Right hindlimb (tissue), 1 donor: ENCODE measurements at places on chromosomes 1 and 21.

GRCh38 chr1:59730302-59730701, 84.4 kb upstream of the HOOK1 start:
- DNase-seq: no peak

GRCh38 chr1:12621346-12622335, 3.6 kb upstream of the DHRS3 start:
- DNase-seq: peak; percentile 79

- peak; percentile 68 for DNase-seq
These were observed 12.4 kb downstream of the FMOD start for GRCh38 chr1:203338335-203339036.

DNA sequence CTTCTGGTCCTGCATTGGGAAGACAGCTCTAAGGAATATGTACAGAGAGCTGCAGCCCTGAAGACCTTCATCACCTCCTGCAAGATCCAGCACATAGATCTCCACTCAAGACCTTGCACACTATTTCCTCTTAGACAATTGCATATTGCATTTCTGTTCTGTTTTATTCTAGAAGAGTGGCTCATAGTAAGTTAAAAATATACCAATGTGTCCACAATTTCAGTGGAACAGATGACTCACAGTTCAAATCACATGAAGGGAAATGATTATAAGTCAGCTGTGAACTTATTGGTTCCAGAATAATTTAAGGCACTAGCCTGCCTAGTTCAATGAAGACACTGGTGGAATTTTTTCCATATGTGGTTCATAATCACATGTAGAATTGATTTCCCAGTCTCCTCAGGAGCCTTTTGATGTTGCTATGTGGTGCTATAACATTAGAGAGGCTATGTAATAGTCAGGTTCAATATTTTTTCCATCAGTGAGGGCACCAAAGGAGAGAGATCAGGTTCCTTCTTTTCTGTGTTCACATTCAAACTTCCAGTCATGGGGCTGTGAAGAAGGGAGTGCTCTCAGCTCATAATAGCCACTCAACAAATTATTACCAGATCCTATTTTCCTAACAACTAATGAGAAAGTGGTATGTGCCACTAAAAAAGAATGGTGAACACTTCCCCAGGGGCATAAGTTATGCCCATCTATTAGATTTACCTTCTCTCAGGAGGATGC, 9.8 kb upstream of the AK5 start:
- DNase-seq: no peak

GRCh38 chr1:108047085-108047484, 82.1 kb upstream of the VAV3 start:
- no peak for DNase-seq

DNA sequence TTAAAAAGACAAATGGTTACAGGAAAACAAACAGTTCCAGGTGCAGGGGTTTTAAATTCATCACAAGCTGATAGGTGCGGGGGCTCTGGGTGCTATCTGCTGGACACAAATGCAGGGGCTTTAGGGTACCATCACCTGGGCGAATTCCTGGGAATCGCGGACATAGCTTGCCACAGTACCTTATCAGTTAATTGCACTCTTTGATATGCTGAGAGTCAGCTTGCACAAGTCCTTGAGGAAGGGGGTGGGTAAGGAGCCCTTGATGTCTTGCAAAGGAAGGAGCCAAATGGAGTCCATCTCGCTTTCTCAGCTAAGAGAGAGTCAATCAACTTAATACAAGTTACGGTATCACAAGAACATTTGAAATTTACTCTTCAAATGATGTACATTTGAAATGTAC, 25.4 kb upstream of the TMEM54 start:
- no peak for DNase-seq

GRCh38 chr1:167573035-167573434, 19.5 kb upstream of the CREG1 start:
- DNase-seq: no peak

GRCh38 chr1:117735045-117735992, 129.5 kb downstream of the TENT5C start:
- no peak for DNase-seq

GRCh38 chr21:45169001-45169400, 94.6 kb downstream of the ADARB1 start:
- no peak for DNase-seq

DNA sequence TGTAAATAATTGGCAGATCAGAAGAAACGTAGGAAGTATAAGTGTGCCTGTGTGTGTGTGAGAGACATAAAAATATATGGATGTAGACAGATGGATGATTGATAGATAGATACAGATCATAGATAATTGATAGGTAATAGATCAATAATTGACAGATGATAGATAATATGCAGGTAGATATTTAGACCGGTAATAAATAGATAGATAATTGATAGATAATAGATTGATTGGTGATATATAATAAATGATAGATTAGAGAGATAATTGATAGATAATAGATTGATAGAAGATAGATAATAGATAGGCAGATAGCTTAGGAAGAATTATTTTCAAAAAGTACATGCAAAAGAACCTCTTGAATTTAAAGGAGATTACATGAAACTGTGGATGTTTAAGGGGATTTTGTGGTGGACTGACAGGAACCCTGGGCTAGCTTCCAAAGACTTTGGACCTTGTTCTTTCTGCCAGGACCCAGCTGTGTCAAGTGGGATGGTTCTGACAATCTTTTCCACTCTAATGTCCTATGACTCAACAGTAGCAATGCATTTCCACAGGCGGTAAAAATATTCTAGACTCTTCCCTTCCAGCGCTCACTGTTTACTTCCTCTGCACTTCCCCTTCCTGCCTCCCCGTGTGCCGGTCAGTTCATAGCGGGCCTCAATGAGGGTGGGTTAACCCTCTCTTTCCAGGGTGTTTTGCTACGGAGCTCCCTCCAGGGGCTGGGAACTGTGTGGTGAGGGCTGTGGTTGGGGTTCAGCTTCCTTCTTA, 39.4 kb downstream of the KCNJ15 start:
- DNase-seq: no peak

DNA sequence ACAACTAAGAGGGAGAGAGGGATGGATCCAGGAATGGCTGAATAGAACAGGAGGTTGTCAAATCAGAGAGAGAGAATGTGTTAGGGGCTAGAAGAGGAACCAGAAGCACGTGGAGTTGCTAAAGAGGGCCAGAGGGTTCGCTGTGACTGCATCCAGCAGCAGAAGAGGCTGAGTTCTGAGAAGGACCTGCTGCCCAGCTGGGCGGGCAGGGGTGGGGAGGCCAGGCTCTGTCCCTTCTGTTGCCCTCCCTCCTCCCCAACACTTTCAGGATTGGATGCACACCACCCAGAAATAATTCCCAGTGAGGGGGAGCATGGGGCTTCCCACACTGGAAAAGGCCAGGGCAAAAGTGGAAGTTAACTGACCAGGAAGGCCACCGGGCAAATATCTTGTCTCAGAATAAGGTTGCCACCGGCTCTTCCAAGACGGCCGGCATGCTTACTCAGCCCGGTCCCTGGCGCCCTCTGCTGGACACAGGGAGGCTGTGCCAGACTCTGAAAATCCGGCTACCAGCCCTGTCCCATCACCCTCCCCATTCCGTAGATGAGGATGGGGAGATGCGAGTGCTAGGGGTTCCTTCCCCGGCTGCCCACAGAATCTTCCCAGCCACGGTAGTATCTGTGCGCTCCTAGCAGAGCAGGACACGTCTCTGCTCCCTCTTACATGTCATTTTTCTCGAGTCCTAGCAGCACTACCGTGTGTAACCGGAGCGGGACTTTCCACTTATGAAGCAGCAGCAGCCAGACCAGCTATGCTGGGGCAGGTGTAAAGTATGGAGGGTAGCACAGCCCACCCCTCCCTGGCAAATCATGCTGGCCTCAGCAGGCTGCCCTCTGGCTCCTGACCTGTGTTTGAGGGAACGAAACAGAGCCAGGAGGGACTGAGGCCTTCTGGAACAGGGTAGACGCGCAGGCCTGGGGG, 46.8 kb upstream of the A3GALT2 start:
- peak; percentile 89 for DNase-seq

DNA sequence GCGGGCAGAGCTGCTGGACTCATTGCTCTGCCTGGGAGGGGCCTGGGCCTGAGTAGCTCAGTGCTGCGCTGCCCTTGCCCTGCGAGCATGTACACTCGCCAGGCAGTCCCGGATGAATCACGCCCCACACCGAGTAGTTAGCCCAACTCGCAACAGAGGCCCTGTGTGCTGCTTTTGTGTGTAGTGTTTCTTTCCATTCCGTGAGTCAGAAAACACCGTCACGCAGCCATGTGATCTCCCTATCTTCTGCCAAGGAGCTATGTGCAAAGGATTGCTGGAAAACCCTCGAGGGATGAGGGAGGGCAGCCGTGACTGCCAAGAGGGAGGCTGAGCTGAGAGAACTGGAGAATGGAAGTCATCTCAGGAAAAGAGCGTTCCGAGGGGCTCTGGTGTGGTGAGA, 37.3 kb downstream of the NENF start:
- peak; percentile 87 for DNase-seq

GRCh38 chr1:28781305-28781704, 30.7 kb upstream of the OPRD1 start:
- no peak for DNase-seq

DNA sequence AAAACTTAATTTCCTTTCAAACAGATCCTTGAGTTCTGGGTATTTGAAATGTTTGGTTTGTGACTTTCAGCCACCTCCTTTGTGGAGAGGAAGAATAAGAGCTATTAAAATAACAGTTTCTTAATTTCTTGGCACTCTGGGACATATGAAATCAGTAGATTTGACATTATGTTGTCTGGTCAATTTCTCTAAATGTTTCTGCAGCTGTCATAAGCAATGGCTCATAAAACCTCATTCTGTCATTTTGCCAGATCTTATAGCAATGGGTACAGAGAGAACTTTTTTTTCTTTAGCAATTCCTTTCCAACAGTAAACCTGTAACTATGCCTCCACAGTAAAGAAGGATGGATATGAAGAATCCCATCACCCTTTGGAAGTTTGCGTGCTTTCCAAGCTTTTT, 52.6 kb downstream of the LAMC1 start:
- no peak for DNase-seq

DNA sequence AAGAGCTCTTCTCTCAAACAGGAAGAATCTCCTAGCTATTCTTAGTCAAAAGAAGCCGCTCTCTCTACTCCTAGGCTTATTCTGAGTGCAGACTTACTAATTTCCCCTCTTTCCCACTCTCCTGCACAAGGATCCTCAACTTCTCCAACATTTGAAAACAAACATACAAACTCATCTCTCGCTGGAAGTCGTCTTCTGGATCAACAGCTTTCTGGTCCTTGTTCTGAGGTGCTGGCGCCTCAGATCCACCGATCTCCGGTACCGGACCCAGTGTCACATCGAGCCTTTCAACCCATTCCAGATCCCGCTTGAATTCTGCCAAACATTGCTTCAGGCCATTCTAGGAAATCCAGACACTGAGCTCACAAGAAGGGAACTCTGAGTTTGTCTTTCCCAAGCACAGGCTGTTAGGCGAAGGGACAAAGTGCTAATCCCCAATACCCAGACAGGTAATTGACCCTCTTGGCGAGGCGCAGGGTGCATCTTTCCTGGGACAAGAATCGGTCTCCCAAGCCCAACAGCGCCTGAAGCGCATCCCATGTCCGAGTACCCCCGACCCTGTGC, 696 bp downstream of the EBNA1BP2 start:
- peak; percentile 20 for DNase-seq

GRCh38 chr1:82161700-82162141, 361.0 kb downstream of the ADGRL2 start:
- DNase-seq: peak; percentile 42

GRCh38 chr1:215526147-215526845, 40.8 kb upstream of the KCTD3 start:
- no peak for DNase-seq

DNA sequence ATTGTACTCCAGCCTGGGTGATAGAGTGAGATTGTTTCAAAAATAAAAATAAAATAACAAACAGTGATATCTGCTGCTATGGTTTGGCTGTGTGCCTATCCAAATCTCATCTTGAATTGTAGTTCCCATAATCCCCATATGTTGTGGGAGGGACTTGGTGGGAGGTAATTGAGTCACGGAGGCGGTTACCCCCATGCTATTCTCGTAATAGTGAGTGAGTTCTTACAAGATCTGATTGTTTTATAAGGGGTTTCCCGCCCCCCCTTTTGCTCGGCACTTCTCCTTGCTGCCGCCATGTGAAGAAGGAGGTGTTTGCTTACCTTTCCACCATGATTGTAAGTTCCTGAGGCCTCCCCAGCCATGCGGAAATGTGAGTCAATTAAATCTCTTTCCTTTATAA, 47.8 kb downstream of the ACTL8 start:
- DNase-seq: no peak

DNA sequence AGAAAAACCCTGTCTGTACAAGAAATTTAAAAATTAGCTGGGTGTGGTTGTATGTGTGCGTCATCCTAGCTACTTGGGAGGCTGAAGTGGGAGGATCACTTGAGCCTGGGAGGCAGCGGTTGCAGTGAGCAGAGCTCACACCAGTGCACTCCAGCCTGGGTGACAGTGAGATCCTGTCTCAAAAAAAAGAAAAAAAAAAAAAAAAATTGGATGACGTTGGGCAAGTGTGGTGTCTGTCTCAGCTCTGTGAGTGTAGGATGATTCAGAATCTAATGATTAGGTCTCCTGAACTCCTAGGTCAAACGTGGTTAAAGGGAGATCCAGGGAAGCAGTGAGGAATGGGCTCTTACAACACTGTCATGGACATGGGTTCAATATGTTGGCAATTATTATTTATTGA, 435.9 kb downstream of the KIF26B start:
- DNase-seq: no peak

DNA sequence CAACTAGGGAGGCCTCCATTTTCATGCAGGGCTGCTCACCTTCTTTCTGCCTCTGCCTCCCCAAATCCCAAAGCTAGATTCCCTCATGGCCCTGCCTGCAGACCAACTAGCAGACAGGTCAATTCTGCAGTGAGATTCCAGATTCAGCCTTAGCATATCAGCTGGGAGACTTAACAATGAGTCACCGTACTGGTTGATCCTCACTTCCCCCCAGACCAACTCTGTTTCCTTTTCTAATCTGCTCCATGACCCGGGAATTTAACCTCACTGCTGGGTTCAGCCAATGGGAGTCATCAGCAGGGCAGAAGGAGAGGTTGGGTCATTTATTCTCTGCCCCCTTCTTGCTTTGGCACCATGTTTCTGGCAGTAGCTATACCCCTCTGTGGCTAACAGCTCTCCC, 140.6 kb upstream of the GRIK3 start:
- DNase-seq: no peak

- no peak for DNase-seq
These were observed 38.7 kb upstream of the GPR157 start for GRCh38 chr1:9167638-9168037.

- peak; percentile 87 for DNase-seq
These were observed 141.1 kb downstream of the TOMM20 start for GRCh38 chr1:234987415-234988154.

DNA sequence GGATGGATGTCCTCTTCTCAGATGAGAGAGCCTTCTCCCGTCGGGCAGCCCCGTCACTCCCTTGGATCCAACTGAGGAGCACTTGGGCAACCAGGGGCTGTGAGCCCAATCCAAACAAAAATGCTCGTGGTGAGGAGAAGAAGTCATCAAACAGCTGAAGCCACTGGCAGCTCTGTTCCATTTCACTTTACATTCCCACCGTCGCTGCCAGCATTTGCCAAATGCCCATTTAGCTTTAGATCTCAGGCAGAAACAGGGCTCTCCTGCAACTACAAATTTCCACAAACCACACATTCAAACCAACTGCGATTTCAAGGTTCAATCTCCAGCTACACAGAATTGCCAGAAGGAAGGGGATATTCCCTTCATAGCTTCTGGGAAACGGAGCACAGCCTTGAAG, 634.6 kb downstream of the SMYD3 start:
- DNase-seq: no peak
